ENCODE measurements at places on chromosomes 1 and 21. TPM values are rescaled to one million over a fixed set of nuclear protein-coding genes. Genes with fewer than 3 reads are reported as not detected.

OR2L2 gene
- total RNA-seq: 0.60 TPM

NDC1 gene
- total RNA-seq: 12.5 TPM

SPRR2G gene
- total RNA-seq: not detected

PKLR gene
- 0.20 TPM for total RNA-seq

UBE4B gene
- total RNA-seq: 47.5 TPM

RIPPLY3 gene
- total RNA-seq: not detected

KRTAP12-4 gene
- not detected for total RNA-seq

Data from tibial nerve (tissue), 4 donors.